ENCODE measurements at places on chromosomes 2 and 18.

GRCh38 chr2:76642129-76642528 is 880.0 kb downstream of the LRRTM4 start:
- DNase-seq: no peak

- DNase-seq: no peak
Measured at GRCh38 chr2:99365661-99366060, 28.5 kb downstream of the EIF5B start.

DNA sequence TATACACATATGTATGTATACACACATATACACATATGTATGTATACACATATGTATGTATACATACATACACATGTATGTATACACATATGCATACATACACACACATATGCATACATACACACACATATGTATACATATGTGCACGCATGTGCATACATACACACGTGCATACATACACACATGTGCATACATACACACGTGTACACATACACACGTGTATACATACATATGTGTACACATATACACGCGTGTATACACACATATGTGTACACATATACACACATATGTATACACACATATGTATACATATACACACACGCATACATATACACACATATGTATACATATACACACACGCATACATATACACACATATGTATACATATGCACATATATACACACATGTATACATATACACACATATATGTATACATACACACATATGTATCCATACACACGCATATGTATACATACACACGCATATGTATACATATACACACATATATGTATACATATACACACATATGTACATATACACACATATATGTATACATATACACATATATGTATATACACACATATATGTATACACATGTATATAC is 21.5 kb downstream of the NABP1 start:
- DNase-seq: no peak

GRCh38 chr18:28019425-28020108 is 157.4 kb downstream of the CDH2 start:
- DNase-seq: no peak

DNA sequence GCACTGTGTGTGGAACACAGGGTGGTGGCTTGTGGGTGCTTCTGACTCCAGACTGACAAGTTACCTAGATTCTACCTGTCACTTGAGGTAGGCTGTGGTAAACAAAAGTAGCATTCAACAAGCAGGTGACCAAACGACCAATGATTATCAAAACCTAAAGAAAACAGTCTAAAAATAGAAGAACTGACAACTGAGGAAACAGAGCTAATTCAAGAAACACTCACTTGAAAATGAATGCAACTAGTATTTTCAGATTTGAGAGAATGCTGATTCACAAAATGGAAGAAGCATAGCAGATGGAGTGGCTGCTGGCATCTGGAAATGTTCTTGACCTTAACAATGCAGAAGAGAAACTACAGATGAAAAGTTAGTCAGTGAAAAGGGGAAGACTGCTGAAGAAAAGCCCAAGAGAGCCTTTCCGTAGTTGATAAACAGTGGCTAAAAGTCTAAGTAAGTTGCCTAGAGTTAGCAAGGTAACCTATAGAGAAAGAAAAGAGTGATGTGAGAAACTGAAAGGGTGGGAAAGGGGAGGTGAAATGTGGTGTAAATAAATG is 170.4 kb downstream of the NCK2 start:
- no peak for DNase-seq

DNA sequence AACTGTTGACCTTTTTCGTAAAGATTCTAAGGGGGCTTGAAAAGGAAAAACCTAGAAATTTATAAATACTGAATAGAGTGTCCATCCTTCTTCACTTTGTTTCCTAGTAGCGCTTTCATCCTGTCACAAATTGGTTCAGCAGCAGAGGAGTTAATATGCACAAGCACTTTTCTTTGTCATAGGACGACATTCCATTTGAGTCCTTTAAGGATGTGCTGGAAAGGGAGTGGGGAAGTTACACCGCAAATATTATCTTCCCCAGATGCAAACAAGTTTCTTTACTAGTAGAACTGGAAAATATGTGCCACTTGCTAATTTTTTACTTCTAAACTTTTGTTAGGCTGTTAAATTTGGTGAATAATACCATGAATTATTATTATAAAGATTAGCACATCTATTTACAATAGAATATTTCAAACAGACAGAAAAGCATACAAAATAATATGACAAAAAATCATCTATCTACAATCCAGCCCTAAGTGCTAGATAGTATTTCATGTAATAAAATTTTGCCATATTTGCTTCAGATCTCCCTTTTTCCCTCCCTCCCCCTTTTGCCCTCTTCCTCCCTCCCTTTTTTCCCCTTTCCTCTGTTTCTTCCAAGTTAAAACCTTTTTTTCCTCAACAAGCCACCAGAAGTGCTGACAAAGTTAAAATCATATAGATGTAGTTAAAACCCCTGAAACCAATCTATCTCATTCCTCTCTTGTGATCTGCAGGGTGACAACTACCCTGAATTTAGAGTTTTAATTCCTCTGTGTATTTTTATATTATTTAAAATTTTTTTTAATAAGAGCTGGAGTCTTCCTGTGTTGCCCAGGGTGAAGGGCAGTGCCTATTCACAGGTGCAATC is 50.5 kb upstream of the MAP4K3 start:
- no peak for DNase-seq

DNA sequence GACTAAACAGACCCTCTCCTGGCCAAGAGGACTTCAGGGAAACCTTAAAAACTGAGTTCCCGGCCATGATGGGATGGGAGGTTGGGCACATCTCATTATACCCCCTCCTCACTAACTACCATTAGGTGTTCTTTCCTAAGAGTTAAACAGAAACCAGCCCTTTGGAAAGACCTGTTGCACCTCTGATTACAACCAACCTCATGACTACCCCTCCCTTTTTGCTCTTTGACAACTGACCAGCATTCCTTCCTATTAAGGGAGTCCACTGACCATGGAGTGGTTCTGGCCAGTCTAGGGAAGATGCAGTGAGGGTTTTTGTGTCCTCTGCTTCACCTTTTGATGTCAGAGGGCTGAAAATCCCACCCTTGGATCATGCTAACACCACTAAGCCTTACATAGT is 44.5 kb upstream of the FRZB start:
- DNase-seq: no peak

- no peak for DNase-seq
Measured at GRCh38 chr2:29634916-29635315, 286.5 kb downstream of the ALK start.

- no peak for DNase-seq
Measured at GRCh38 chr2:17533546-17533945, 7.0 kb upstream of the VSNL1 start.

DNA sequence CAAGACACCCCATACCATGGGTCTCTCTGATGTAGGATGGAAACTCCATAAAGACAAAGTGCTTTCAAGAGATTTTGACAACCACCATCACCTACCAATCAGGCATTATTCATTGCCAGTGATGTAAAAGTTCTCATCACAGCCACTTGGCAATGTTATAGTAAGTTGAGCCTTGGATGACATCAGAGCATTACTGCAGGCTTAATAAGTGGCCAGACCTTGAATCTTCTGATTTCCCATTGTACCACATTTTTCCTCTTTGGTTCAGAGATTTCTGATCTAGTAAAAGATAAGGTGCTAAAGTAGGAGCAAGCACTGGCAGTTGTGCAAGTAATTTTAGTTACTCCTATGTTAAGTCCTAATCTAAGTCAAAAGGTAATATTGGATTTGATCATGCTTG is 36.5 kb downstream of the OSR1 start:
- DNase-seq: no peak

- DNase-seq: no peak
Measured at GRCh38 chr2:127043367-127044164, 63.4 kb downstream of the BIN1 start.

DNA sequence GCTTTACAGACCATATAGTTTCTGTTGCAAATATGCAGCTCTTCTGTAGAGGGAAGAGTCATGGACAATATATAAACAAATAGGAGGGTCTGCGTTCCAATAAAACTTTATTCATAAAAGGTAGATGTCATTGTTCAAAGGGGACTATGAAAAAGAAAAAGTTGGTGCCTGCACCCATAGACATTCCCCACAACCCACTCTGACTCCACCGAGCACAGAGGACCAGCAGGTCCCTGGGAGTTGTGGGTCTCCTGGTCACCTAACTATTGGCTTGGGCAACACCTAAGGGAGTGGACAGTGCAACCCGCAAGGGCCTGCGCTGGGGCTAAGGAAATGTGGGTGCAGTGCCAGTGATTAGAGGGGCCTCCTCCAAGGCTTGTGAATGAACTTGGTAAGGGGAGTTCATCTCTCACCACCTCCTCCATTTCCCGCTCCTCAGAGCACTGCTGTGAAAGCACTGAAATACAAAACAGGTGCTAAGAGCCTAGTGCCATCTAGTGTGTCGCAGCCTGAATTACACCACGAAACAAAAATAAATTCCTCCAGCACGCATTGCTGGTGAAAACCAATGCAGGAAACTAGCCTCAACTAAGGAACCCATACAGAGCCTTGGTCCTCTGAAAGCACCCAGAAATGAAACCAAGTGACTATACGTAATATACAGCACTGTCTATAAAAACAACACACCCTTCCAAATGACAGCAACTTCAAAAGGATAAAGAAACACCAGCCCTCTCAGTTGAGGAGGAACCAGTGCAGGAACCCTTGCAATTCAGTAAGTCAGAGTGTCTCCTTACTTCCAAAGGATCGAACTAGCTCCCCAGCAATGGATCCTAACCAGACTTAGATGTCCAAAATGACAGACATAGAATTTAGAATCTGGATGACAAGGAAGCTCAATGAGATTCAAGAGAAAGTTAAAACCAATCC is 166.6 kb downstream of the RNF144A start:
- no peak for DNase-seq

DNA sequence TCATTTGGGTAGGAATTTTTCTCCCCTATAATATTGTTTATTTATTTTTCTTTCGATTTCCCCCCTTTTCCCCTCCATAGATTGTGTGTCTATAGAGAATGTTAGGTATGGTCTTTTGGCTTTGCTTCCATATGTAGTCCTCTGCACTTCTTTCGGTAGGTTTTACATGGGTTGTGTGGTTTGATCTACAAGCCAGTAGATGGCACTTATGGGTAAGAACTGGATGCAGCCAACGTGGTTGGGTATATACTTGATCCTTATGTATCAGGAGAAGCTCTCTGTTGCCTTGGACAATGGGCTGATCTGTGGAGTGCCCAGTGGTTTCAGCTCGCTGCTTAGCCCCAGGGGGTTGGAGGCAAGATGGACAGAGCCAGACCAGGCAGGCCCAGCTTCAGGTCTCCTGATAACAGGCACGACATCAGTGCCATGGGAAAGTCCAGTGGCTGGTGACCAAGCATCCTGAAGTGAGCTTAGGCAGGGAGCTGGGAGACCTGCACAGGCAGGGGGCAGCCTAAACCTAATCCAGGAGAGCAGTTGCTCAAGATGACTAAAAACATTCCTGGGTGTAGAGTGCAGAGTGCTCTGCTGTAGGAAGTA is 488.3 kb downstream of the CCDC85A start:
- DNase-seq: no peak

- no peak for DNase-seq
Measured at GRCh38 chr2:108942888-108943287, 46.1 kb downstream of the EDAR start.

DNA sequence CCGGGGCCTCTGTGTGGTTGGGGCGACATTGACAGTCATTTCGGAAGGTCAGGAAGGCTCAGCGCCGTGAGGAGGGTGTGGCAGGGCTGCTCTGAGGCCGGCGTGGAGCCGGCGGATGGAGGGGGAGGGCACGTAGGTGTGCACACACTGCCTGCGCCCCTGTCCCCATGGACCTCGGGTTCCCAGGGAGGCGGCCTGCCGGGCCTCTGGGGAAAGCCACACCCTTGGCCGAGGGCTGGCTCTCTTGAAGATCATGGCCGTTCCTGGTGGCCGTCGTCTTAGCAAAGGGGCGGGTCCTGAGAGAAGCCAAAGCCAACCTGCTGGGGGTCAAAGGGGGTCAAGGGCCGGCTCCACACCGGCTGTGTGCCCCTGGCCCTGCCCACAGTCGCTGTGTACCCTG is 11.9 kb downstream of the GPC1 start:
- no peak for DNase-seq

GRCh38 chr2:132593171-132593570 is 76.8 kb downstream of the LYPD1 start:
- no peak for DNase-seq

DNA sequence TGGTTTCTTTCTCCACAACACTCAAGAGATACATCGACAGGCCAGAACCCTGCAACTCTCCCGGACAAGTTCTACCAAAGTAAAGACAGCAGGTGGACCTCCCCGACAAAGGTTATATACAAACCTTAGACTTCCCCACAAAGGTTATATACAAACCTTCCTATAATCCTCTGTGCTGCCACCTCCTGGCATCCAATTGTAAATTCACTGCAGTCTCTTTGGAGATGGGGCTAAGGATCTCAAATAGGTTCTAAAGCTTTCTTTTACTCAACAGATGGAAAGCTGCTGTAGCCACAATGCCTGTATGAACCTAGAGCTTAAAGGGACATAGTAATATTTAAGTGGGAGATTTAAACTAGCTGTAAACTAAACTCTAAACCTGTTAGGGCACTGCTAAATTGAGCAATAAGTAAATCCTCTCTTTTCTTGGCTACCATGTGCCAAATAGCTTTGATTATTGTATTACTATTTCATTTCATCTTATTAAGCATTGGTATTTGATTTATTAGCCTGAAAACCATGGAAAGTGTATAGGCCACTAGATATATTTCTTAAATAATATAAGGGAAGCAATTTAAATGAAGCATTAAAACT is 9.8 kb upstream of the MREG start:
- DNase-seq: peak; percentile 24

GRCh38 chr2:133287709-133288108 is 280.6 kb downstream of the NCKAP5 start:
- no peak for DNase-seq

GRCh38 chr2:58598171-58598570 is 357.0 kb upstream of the FANCL start:
- no peak for DNase-seq

DNA sequence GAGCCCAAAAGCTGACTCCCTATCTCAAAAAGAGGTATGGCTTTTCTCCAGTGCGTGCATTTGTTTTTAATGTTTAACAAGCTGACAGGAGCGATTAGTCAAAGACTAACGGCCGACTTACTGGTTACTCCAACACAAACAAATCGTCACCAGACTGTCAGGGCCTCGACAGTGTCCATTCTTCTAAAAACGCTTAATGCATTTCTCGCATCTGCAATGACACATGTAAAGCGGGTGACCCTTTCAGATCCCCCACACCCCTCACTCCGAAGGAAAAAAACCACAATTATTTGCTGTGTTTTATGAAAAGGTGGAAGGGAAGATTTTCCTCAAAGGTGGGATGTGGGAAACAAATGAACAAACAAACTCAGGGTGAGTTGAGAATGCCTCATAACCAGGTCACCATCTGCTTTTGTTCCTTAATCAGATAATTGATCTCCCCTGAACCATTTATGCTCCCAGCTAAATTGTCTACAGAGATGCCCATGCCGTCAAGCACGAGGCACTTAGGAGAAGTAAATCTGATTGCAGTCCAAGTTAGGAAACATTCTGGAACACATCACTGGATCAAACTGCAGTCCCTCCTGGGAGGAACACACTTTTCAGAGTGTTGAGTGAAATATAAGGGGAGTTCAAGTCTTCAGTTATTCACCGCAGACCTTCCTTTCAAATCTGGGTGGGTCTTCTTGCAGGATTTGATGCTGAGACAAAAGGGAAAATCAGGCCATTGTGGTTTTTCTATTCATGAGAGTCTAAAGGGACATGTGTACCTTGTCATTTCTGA is 340.8 kb downstream of the CMPK2 start:
- no peak for DNase-seq

Measured in activated CD8-positive, alpha-beta memory T cell treated with anti-CD3 and anti-CD28 coated beads for 1 hour (primary cell).